ENCODE measurements at places on chromosomes 2 and 18. TPM values are rescaled to one million over a fixed set of nuclear protein-coding genes. Genes with fewer than 3 reads are reported as not detected.

GRCh38 chr18:48539406-48540250, 797 bp downstream of the CTIF start:
- H3K36me3 ChIP-seq: no peaks in the 10 kb centered on the region
- H3K4me1 ChIP-seq: peaks cover 9% of the 10 kb centered on the region
- DNase-seq: peak; percentile 46
- peak overlapping the region; percentile 80 for H3K4me3 ChIP-seq
- H3K27me3 ChIP-seq: peaks cover 11% of the 10 kb centered on the region
- no peak overlapping the region for H3K27ac ChIP-seq

GRCh38 chr2:104858006-104858978, 4.4 kb downstream of the POU3F3 start:
- peaks cover 68% of the 10 kb centered on the region for H3K27me3 ChIP-seq
- H3K4me3 ChIP-seq: no peak overlapping the region
- H3K27ac ChIP-seq: no peak overlapping the region
- H3K36me3 ChIP-seq: no peaks in the 10 kb centered on the region
- H3K4me1 ChIP-seq: peaks cover 56% of the 10 kb centered on the region

- no peaks in the 10 kb centered on the region for H3K27me3 ChIP-seq
- H3K4me3 ChIP-seq: no peak overlapping the region
- no peaks in the 10 kb centered on the region for H3K36me3 ChIP-seq
- peaks cover 20% of the 10 kb centered on the region for H3K4me1 ChIP-seq
These were observed 3.8 kb upstream of the RHBDD1 start for GRCh38 chr2:226832061-226832460.

DNA sequence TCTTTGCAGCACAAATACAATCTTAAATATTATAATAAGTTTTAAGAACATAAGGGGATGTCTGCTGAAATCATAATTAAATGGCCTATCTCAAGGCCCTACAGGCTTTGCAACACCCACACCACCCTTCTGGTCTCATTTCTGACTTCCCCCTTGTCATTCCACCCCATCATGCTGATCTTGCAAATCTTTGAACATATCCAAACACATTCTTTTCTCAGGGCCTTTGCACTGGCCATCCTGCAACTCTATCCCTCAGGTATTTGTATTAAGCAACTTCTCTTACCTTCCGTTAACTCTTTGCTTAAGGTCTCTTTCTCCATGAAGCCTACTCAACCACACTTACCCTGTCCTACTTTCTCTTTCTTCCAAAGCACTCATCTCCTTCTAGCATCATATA, 51.8 kb upstream of the CCDC150 start:
- H3K27me3 ChIP-seq: peaks cover 11% of the 10 kb centered on the region
- no peak overlapping the region for H3K27ac ChIP-seq
- no peak for DNase-seq
- H3K4me3 ChIP-seq: no peak overlapping the region
- no peaks in the 10 kb centered on the region for H3K36me3 ChIP-seq

DNA sequence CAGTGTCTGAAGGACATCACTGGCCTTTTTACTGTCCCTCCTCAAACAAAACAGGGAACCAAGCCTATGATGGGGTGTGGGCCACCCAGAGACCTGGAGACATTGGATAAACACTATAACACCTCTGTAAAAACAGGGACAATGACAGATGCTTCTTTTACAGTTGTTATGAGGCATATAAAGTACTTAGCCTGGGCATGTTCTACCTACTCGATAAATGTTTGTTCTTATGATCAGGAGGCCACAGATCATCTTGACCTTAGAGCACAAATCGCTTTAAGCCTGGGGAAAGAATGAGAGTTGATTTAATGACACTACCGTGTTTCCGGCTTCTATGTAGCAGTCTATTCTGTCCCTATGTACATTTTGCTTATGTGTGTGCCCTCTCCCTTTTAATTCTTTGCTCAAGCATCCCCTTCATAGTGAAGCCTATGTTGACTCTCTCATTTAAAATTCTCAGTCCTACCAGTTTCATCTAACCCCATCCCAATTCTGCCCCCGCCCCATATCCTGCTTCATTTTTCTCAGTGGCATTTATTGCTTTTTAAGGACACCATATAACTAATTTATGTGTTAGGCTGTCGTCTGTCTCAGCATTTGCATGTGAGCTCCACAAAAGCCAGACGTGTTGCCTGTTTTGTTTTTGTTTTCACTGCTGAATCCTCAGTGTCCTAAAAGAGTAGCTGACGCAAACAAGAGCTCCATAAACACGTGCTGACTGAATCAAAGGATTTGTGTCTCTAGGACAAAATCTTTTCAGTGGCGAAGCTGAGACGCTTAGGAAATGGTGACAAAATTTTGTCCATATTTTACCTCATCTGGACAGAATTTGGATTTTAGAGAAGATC, 182.3 kb upstream of the ST6GAL2 start:
- H3K27ac ChIP-seq: no peak overlapping the region
- H3K4me1 ChIP-seq: no peaks in the 10 kb centered on the region
- DNase-seq: no peak
- H3K27me3 ChIP-seq: no peaks in the 10 kb centered on the region
- no peak overlapping the region for H3K4me3 ChIP-seq

GRCh38 chr2:201661366-201661765, 18.1 kb upstream of the TMEM237 start:
- no peaks in the 10 kb centered on the region for H3K4me1 ChIP-seq
- no peaks in the 10 kb centered on the region for H3K36me3 ChIP-seq
- DNase-seq: no peak
- no peak overlapping the region for H3K27ac ChIP-seq

DNA sequence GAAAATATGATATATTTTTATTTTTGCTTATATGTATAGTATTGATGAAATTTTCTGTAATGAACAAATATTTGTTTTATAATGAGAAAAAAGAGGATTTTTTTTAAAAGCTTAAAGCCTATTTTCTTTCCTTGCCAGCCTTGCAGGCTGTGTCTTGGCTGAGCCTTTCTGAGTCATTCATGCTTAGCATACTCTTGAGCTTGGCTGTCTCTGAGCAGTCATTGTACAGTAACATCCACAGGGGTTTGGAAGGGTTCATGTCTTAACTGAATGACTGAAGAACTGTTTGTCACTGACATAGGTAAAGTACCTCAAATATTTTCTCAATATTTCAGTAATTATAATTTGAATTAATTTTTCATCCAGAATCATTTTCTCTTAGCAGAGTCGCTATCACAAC, 49.3 kb downstream of the GPR39 start:
- DNase-seq: no peak
- no peak overlapping the region for H3K27ac ChIP-seq
- H3K36me3 ChIP-seq: no peaks in the 10 kb centered on the region

GRCh38 chr18:50866765-50867164, 12.2 kb upstream of the ME2 start:
- no peak overlapping the region for H3K27ac ChIP-seq
- DNase-seq: peak; percentile 17
- no peak overlapping the region for H3K4me3 ChIP-seq
- no peaks in the 10 kb centered on the region for H3K36me3 ChIP-seq

DNA sequence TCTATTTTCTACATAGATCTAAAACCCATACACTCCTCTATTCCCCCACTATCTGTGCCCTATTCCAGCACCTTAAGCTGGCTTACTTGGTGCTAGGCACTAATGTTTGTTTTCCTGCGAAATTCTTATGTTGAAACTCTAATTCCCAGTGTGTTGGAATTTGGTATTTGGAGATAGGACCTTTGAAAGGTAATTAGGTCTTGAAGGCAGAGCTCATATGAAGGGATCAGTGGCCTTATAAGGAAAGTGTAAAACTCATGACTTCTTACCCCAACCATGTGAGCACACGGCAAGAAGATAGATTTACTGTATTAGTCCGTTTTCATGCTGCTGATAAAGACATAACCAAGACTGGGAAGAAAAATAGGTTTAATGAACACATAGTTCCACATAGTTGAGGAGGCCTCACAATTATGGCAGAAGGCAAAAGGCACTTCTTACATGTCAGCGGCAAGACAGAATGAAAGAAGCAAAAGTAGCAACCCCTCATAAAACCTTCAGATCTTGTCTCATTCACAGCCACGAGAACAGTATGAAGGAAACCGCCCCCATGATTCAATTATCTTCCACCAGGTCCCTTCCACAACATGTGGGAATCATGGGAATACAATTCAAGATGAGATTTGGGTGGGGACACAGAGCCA, 10.5 kb upstream of the LRATD1 start:
- H3K27ac ChIP-seq: no peak overlapping the region
- no peak overlapping the region for H3K4me3 ChIP-seq
- no peaks in the 10 kb centered on the region for H3K36me3 ChIP-seq
- H3K4me1 ChIP-seq: no peaks in the 10 kb centered on the region
- no peaks in the 10 kb centered on the region for H3K27me3 ChIP-seq

DNA sequence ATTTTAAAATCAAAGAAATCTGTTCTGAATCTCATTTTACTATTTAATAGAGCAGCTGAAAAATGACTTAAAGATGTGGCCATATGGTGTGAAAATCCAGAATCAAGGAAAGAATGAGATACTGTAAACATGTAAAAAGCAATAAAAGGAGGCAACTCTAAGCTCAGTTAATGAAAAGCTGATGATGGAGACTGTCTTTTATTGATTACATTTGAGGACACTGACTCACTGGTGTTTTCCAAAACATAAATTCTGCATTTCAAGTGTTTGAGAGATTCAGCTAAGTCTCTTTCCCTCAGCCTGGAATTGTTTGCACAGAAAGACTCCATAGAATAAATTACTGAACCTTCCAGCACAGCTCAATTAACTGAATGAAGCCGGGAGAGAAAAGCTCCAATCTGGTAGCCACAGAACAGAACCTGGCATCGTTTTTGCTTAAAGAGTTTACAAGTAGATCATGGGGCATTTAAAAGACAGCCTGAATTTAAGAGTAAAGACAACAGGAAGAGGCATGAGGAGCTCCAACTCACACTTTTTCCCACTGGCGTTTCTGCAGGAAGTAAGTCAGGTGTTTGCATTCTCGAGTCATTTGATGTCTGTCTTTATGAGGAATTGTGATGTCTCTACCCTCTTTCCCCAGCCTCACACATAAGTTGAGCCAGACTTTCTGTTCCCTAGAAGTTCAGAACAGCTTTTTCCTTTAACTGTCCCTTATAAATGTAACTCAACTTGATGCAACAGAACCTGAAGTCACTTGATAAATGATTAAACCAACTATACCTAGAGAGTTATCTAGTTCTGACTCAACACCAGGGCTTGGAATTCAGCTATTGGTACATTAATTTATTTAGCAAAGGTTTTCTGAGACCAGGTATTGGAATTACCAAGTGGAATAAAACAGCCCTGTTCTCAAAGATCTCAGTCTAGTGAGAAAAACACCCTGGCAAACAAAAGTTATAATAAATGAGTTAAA, 53.3 kb downstream of the FTCDNL1 start:
- H3K27ac ChIP-seq: no peak overlapping the region
- DNase-seq: no peak
- H3K27me3 ChIP-seq: no peaks in the 10 kb centered on the region

- no peaks in the 10 kb centered on the region for H3K36me3 ChIP-seq
- no peaks in the 10 kb centered on the region for H3K27me3 ChIP-seq
- no peak overlapping the region for H3K27ac ChIP-seq
- DNase-seq: no peak
- peaks cover 13% of the 10 kb centered on the region for H3K4me1 ChIP-seq
These were observed 773 bp downstream of the CMPK2 start for GRCh38 chr2:6864923-6865345.

GRCh38 chr2:241901500-241902351, 32.2 kb downstream of the RTP5 start:
- no peak for DNase-seq
- no peaks in the 10 kb centered on the region for H3K27me3 ChIP-seq
- no peak overlapping the region for H3K27ac ChIP-seq
- no peaks in the 10 kb centered on the region for H3K4me1 ChIP-seq
- peaks cover 8% of the 10 kb centered on the region for H3K36me3 ChIP-seq
- no peak overlapping the region for H3K4me3 ChIP-seq

GRCh38 chr18:10591896-10592295, 66.1 kb downstream of the NAPG start:
- no peaks in the 10 kb centered on the region for H3K36me3 ChIP-seq
- no peak overlapping the region for H3K27ac ChIP-seq
- H3K4me3 ChIP-seq: no peak overlapping the region
- H3K4me1 ChIP-seq: no peaks in the 10 kb centered on the region
- no peaks in the 10 kb centered on the region for H3K27me3 ChIP-seq

- DNase-seq: no peak
- H3K27ac ChIP-seq: no peak overlapping the region
- no peak overlapping the region for H3K4me3 ChIP-seq
These were observed 31.0 kb downstream of the MYCN start for GRCh38 chr2:15971351-15971750.

DNA sequence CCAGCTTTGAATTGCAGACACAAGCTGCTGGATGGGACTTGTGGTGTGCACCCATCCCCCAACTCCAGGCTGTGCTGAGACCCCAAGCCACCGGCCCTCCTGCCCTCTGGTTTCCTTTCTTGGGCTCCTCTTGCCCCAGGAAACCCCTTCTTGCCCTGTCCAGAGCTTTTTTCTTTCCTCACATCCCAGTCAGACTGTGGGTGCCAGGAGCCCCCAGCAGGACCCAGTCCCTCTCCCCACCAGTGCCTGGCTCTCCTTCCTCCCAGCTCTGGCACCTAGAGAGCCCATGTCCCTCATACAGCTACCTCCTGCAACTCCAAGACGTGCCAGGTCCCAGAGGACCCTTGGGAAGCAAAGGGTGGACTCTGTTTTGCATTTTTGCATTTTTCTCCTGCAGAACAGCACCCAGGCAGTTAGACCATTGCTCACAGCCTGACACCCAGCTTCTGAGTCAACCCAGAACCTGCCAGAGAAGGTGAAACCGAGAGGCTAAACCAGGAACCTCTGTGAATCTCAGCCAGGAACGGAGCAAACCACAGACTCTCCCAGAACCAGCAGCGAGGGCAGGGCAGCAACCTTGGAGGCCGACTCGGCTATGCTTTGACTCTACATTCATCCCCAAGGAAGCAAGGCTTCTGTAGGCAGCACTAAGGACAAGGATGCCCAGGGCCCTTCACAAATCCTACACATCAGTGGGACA, 221.1 kb downstream of the ANAPC1 start:
- H3K4me3 ChIP-seq: no peak overlapping the region
- no peaks in the 10 kb centered on the region for H3K4me1 ChIP-seq
- no peaks in the 10 kb centered on the region for H3K27me3 ChIP-seq
- no peak for DNase-seq

GRCh38 chr2:52383541-52383940, 1351.6 kb upstream of the NRXN1 start:
- H3K4me1 ChIP-seq: no peaks in the 10 kb centered on the region
- no peak overlapping the region for H3K27ac ChIP-seq
- DNase-seq: no peak
- H3K36me3 ChIP-seq: no peaks in the 10 kb centered on the region

GRCh38 chr2:98912221-98912851, 23.7 kb downstream of the CRACDL start:
- H3K4me3 ChIP-seq: no peak overlapping the region
- no peak for DNase-seq
- H3K27ac ChIP-seq: no peak overlapping the region

GRCh38 chr2:229825476-229825875, 96.3 kb downstream of the TRIP12 start:
- H3K27me3 ChIP-seq: no peaks in the 10 kb centered on the region
- H3K36me3 ChIP-seq: peaks cover 56% of the 10 kb centered on the region
- DNase-seq: no peak
- no peak overlapping the region for H3K4me3 ChIP-seq

Gene CCDC178
- total RNA-seq: not detected

Gene FAP
- not detected for total RNA-seq

Gene NEU2
- total RNA-seq: not detected

Gene GTF2A1L
- not detected for total RNA-seq

Gene MAP3K20
- 9.1 TPM for total RNA-seq

Gene CD8B2
- not detected for total RNA-seq

Gene KCNK3
- total RNA-seq: not detected

Gene CBLN2
- not detected for total RNA-seq

Gene IL36RN
- total RNA-seq: not detected

Gene PLCL1
- 0.12 TPM for total RNA-seq

All from B cell (primary cell).